Left ventricle myocardium inferior (tissue), 1 donor: ENCODE measurements at places on chromosomes 3 and 15. TPM values are rescaled to one million over a fixed set of nuclear protein-coding genes. Genes with fewer than 3 reads are reported as not detected.

NEDD4 gene
- 8.1 TPM for total RNA-seq

SOX14 gene
- total RNA-seq, result not detected

MYRIP gene
- 1.5 TPM for total RNA-seq

CASR gene
- total RNA-seq, result not detected

PP2D1 gene
- total RNA-seq, result not detected

LRRC31 gene
- not detected for total RNA-seq

IFT57 gene
- total RNA-seq, result 22.6 TPM

PLAAT1 gene
- 8.1 TPM for total RNA-seq

LMOD3 gene
- total RNA-seq, result 154 TPM

RAD51 gene
- total RNA-seq, result 0.88 TPM

CLCN2 gene
- 1.7 TPM for total RNA-seq

DCLK3 gene
- total RNA-seq, result 0.16 TPM

GNAT1 gene
- total RNA-seq, result not detected

TUSC7 gene
- not detected for total RNA-seq

- no peak for DNase-seq
These were observed 249.0 kb downstream of the TLE3 start for GRCh38 chr15:69848551-69849231.

DNA sequence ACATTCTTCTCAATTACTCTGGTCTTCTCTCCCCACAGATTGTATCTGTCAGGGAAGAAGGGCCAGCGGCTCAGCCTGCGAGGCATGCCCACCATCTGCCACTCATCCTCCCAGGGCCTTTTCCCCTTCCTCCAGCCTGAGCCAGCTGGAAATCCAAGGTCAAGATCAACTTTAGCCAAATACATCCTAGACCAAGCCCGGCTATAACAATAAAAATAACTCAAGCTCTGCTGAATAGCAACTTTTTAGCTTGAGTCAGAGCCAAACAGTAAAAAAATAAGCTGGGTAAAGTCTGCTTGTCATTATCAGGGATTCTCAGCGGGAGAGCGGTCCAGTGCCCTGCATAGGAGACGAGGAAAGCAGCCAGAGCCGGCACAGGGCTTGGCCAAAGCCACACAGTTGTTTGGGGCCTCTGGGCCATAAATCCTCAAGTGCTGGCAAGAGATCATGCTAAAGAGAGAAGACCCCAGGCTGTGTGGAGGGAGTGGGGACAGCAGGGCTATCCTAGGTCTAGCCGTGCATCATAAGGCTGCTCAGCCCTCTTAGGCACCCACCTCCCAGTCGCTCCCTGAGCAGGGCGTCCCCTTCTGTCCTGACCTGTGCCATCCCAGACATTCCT is 76.2 kb upstream of the HERC1 start:
- no peak for DNase-seq

DNA sequence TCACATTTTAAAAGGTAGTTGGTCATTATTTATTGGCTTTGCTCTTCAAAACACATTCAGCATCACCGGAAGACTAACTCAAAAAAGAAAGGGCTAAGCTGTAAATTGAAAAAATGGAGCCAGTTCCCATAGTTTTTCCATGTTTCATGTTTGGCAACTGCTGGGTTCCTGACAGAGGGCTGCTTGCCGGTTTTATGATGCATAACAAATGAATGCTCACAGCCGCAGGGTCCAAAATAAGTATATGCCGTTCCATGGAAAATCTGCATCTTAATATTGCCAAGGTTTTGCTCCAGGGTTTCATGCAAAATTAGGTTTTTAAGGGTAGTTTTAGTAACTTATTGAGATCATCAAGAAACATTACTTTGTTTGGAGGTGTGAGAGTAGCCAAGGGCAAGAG is 15.8 kb downstream of the SLC12A1 start:
- no peak for DNase-seq

GRCh38 chr3:166902374-166902773 is 477.7 kb downstream of the ZBBX start:
- no peak for DNase-seq

DNA sequence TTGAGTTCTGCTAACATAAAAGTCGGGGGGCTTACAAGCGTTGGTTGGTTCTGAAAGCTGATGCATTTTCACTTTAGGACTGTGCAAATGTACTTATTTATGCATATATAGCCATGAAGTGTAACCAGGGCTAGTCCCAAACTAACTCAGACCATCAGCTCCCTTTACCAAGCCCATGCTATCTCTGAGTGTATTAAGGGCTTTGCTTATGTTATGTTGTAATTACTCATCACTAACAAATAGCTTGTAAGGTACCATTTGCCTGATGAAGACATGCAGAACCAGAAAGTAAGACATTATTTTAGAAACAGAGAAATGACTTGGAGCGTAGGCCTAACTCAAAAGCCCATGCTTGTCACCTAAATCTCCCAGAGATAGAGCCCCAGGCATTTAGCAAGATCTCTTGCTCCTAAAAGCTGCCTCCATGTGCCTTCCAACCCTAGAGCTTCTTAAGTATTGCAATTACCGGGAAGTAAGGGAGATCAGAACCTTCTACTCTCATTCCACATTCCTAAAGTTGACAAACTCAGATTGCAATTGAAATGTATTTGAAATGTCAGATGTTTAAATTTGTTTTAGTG is 362.9 kb upstream of the RBMS3 start:
- DNase-seq, result no peak

- DNase-seq, result no peak
These were observed 180.5 kb upstream of the RASGRP1 start for GRCh38 chr15:38745126-38745525.

GRCh38 chr3:159855599-159856346 is 132.9 kb upstream of the IL12A start:
- no peak for DNase-seq

GRCh38 chr15:59074607-59075006 is 30.3 kb upstream of the CCNB2 start:
- no peak for DNase-seq

DNA sequence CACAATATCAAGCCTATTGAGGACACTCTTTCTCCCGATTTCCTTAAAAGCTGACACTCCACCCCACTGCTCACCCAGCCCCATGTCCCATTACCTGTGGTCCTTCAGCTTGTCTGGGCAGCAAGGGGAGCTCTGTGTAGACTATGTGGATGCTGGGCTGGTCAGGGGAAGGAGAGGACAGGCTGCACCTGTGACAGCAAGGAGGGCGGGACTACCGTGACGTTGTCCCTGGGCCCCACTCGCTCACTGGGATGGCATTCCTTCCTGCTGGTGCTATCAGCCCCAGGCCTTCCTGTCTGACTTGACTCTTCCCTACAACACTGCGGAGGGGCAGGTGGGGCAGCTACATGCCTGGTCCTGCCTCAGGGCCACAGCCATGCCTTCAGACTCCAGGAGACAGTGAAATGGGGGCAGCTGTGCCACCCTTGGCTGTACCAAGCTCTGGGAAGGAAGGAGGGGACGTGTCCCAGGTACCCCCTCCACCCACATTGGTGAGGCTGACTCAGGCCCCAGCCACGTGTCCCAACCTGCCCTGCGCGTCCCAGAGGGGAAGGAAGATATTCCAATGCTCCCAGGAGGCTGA is at the start of gene TMEM40:
Gene TMEM40, minus strand, starts transcription at position 163 of the 583 bp plus-strand sequence. CDS start 9,427 bp downstream, outside the sequence.
- DNase-seq, result no peak

GRCh38 chr3:186121278-186121677 is 12.4 kb upstream of the ETV5 start:
- DNase-seq, result no peak

- no peak for DNase-seq
These were observed 33.5 kb upstream of the KPNA4 start for GRCh38 chr3:160598865-160599264.

DNA sequence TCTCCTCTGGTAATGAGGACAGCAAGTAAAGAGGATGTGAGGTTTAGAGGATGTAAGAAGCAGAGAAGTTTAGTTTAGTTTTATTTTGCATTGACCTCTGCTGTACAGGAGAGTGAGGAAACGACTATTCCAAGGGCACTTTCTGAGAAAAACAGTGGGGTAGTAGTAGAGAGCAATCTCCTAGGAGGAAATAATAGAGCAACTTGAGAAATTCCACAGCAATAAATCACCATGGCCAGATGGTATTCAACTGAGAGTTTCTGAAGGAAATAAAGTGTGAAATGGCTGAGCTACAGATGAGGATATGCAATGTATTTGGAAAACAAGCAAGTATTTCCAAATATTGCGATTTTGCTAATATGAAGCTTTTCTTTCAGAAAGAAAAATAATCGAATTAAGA is 118.9 kb downstream of the DPH6 start:
- no peak for DNase-seq

GRCh38 chr15:66722757-66723540 is 20.9 kb downstream of the SMAD6 start:
- no peak for DNase-seq

DNA sequence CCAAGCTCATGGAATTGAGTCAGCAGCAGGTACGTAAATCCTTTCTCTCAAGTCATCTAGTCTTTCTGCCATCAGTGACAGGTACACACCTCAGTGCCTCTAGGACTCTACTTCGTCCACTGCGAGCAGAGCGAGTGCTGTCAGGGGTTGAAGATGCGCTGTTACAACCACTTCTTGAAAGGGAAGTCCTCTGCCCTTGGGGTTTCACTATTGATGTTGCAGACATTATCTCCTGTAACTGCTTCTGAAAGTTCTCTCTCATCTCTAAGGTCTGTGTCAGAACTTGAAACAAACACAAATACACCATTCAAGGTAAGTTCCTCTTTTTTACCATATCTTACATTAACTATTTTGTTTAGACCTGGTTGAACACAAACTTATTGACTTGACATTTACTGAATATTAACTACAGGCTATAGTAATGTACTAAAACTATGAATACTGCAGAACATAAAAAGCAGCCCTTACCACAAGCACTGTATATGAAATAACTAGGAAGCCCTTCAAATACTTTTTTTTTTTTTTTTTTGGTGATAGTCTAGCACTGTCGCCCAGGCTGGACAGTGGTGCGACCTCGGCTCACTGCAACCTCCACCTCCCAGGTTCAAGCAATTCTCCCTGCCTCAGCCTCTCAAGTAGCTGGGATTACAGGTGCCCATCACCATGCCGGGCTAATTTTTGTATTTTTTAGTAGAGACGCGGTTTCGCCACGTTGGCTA is 41.5 kb downstream of the TOPBP1 start:
- no peak for DNase-seq

DNA sequence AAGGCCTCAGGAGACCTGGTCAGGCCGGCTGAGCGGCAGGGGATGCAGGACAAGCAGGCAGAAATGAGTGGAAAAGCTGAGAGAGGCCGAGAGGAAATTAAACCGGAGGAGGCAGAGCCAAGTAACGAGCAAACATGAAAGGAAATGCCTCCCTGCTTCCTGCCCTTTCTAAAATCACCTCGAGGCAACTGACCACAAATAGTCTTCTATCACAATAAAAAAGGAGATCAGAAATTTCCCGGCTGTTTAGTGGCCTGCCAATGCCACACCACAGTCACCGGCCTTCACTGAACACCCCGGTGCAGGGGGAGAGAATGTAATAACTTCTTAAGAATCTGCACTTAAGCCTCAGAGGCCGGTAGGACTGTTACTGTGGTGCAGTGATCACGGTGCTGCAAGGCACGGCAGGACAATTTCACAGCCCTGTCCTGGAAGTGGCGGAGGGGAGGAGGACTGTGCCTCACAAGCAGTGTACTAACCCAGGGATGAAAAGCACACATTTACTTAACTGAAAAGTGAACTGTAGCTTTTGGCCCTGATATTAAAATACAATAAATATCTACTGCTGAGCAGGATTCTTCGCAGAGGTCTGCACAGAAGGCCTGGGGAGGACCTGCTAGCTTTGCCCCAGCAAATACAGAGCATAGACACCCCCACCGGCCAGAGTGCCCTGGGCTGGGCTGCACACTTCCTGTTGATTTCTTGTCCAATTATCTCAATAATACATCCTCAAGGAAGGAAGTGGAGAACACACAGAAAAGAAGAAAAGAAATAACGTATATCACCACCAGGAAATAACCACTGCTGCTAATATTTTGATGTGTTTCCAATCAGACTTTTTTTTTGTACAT is 183.5 kb upstream of the NSMCE3 start:
- no peak for DNase-seq

- DNase-seq, result no peak
These were observed 57.0 kb downstream of the ISL2 start for GRCh38 chr15:76393614-76394013.

- no peak for DNase-seq
These were observed 5.2 kb downstream of the SIAH2 start for GRCh38 chr3:150757768-150758167.

- DNase-seq, result no peak
These were observed 137.7 kb upstream of the TMEM108 start for GRCh38 chr3:132900481-132900880.

DNA sequence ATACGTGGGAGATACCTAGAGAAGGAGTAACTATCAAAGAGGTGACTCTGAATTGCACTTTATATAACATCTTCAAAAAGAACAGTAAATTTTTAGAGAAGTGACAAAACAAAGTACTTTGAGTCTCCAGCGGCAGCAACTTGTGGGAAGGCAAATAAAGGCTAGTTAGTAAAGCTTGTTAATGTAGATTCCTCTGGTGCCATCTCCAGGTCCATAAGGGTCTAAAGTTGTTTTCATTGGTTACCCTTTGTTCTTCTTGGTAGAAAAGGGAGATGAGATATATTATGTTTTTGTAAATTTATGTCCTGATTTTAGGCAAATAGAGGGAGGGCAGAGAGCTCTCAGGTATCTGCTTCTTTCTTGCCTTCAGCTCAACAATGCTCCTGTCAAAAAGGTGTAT is 161.6 kb downstream of the MYRIP start:
- DNase-seq, result no peak

- DNase-seq, result peak; percentile 33
These were observed 1.5 kb upstream of the PPM1M start for GRCh38 chr3:52243791-52244628.

DNA sequence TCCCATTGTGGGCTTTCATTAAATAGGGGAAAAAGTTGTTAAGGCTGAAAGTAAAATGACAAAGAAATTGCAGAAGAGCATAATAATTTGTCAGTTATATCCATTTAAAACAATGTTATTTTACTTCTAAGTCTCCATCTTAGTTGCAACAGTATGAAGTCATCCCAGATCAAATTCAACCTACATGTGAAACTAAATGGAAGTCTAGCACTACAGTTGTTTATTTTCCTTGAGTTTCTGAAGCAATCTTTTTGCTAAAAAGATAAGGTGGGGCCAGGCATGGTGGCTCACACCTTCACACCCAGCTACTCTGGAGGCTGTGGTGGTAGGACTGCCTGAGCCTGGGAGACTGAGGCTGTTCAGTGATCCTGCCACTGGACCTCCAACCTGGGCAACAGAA is 80.2 kb downstream of the DPH6 start:
- no peak for DNase-seq

DNA sequence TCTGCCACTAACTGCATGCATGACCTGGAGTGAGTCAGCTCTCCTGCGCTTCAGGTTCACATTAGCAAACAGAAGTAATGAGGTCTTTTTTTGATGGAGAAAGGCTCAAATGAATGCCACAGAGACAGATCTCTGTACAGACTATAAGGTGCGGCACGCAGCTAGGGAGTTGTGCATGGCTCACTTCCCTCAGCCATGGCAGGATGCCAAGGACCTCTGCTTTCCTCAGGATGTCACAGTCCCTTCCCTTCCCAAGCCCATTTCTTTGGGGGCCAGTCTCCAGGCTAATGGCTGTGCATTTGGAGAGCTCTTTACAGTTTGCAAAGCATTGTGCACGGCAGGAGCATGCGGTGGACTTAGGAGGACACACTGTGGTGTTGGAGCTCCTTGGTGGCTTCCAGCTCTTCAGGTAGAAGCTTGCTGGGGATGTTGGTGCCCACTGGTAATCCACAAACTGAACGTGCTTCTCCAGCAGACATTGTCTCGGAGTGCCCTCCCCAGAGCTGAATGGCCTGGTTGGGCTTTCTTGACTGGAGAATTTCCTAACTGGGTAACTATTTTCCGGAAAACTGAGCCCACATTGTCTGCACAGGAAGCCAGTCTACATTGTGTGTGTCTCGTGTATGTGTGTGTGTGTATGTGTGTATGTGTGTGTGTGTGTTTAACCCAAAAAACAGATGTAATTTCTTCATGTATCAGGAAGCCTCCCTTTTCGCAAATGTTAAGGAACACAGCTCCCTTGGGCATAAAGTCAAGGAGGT is 172.5 kb upstream of the TLE3 start:
- DNase-seq, result peak; percentile 57
